Lower leg skin (tissue), 4 donors: ENCODE measurements at places on chromosomes 3 and 15.

- no peak for DNase-seq
Observed at GRCh38 chr15:31341071-31341470, 14.4 kb downstream of the KLF13 start.

DNA sequence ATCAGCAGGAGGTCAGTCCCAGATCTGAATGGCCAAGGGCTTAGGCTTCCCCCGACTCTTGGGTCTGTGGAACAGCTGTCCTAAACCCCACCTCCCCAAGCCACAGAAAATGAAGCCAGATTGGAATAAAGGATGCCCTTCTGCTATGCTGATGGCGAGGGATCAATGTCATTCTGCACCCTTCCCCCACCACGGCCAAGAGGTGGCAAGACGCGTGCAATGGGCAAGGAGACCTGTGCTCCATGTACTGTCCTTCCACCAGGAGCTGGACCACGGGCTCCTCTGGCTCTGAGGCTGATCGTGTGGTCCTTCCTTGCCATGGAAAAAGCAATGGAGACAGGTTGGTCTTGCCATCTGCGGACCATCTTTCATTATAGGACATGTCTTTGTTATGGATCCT is 32.6 kb upstream of the TBC1D21 start:
- no peak for DNase-seq

DNA sequence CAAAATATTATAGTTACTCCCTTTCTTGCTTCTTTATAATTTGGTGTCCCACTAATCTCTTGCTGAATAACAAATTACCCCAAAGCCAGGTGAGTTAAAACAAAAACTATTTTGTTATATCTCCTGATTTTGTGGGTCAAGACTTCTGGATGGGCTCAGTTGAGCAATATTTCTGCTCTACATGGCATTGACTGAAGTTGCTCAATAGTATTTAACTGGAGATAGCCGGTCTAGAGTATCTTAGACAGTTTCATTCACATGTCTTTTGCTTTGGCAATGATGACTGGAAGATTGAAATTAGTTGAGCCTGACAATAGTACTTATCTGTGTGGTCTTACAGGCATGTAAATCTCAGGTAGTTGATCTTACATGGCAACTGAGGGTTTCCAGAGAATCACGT is 51.0 kb upstream of the TP63 start:
- DNase-seq = no peak

DNA sequence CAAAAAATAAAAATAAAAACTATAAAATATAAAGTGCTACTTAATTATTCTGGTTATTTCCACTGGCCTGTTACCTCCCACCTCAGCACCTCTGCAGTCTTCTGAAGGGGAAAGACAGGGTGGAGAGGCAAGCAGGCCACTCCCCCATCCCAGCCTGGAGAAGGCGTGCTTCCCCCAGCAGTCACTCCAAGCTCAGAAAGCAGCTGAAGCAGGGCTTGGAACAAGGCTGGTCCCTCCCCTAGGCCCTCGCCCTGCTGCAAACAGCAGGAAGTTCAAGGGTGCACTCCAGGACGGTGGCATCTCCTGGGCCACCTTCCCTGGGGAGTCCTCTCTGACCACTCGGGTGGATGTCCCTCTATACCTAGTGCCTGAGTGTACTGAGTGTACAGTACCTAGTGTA is 21.4 kb downstream of the CACNA2D2 start:
- no peak for DNase-seq

DNA sequence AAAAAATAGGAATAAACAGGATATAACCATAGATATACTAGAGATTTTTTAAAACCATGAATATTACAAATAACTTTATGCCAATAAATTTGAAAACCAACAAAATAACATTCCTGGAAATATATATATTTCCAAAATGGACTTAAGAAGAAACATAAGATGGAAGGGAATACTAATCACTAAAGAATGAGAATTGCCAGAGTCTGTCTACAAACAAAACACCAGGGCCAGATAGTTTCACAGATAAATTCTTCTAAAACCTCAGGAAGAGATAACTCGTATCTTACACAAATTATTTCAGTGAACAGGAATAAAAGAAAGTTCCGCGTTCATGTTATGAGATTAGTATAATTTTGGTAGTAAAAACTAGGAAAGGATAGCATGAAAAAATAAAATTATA is 107.3 kb downstream of the HERC1 start:
- no peak for DNase-seq

- DNase-seq = no peak
Observed at GRCh38 chr3:190003681-190004123, 117.0 kb downstream of the P3H2 start.

- no peak for DNase-seq
Observed at GRCh38 chr15:70722266-70723121, 40.9 kb downstream of the UACA start.

- DNase-seq = no peak
Observed at GRCh38 chr3:129519449-129519848, 9.0 kb upstream of the RHO start.

DNA sequence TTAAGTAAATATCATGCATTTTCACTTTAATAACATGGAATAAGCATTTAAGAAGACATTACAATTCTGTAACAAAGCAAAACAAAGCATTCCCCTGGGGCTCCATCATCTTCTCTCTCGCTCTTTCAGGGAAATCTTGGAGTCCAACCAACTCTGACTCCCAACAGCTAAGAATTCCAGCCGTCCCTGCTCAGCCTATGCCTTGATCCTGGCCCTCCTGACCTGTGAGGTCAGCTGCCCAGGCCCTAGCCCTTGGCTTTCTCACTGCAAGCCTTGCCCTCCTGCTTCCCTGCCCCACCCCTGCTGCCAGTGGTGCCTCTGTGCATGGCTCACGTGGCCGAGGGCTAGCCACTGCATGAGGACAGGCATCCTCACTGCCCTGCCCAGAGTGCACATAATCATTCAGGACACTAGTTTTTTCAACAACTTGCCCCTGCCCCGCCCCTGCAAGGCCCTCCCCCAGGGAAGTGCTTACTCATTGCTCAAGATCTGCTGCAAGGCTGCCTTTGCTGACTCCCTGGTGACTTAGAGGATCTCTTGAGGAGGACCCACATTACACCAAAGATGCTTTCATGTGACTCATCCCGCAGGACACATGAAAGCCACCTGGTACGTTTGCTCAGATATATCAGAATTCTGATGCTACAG is 37.6 kb downstream of the MTMR10 start:
- DNase-seq = no peak

DNA sequence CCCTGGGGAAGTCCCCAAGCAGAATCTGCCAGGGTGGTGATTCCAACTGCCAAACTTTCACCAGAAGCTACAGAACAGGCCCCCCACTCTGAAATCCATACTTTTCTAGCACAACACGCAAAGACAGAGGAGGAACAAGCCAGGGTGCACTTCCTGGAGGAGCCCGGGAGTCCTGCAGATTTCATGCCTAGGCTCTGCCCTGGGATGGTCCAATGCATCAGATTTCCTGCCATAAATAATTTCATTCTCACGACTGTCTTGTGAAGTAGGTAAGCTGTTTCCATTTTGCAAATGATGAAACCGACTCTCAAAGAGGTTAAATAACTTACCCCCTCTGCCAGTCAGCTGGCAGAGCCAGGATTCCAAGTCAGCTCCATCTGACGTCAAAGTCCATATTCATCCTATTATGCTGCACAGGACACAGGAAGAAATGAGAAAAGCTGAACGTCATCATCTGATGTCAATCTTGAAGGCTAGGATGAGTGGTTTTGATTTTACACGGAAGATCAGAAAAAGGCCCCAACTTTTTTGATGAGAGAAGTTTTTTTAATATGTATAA is 134.8 kb upstream of the IGF1R start:
- no peak for DNase-seq

GRCh38 chr3:58047826-58048225 is 39.6 kb downstream of the FLNB start:
- DNase-seq = no peak

- no peak for DNase-seq
Observed at GRCh38 chr3:113804661-113805060, 33.9 kb upstream of the GRAMD1C start.

DNA sequence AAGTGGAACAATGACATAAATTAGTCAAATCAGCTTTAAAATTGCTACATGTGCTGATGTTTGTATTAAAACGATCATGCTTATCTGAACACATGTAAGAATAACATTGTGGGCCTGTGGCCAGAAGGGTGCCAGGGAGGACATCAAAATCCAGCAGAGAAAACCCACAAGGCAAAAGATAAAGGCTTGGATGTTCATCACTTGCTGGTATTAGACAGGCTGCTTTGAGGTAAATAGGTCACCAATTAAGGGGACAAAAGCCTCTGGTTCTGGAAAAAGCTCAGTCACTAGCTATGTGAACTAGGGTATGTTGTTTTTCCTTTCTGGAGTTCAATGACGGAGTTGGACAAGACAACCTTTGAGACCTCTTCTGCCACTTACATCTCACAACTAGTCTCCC is 74.4 kb upstream of the TMEM108 start:
- DNase-seq = no peak

- DNase-seq = no peak
Observed at GRCh38 chr3:56173601-56174000, 294.7 kb downstream of the ERC2 start.

GRCh38 chr3:82081351-82081750 is 319.9 kb upstream of the GBE1 start:
- DNase-seq = no peak

GRCh38 chr15:93358166-93359059 is 269.4 kb upstream of the RGMA start:
- DNase-seq = no peak

GRCh38 chr3:133606902-133607301 is 33.4 kb downstream of the CDV3 start:
- DNase-seq = no peak

- DNase-seq = no peak
Observed at GRCh38 chr15:70604666-70605315, 158.6 kb downstream of the UACA start.

DNA sequence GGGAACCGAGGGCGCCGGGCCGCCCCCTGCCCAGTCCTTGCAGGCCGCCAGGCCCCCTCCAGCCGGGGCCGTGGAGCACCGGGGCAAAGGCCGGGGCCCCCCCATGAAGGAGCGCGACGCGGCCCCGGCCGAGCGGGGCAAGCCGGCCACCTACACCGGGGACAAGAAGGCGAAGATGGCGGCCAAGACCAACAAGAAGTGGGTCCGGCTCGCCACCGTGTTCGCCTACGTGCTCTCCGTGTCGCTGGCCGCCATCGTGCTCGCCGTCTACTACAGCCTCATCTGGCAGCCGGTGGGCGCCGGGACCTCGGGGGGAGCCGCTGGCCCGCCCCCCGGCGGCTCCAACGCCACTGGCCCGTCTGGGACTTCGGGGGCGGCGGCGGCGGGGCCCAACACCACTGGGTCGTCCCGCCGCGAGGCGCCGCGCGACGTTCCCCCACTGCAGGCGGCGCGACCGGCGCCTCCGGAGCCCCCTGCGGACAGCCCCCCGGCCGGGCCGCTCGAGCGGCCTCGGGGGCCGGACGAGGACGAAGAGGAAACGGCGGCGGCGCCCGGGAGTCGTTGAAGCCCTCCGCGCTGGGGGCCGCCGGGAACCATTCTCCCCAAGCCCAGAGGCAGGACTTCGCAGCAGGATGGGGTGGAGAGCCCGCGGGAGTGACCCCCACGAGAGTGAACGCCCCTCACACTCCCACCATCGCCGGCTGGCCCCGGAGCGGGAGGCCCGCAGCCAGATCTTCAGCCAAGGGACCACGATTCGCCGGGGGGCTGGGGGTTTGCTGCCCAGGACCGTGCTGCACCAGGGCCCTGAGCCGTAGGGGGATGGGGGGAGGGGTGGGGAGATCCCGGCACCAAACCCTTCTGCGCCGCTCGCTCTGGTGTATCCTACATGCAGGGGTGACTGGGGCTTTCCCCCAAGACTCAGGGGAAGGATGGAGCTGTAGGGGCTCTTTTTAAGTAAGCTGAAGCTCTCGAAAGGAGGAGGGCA is 753 bp downstream of the INAFM2 start:
- DNase-seq = no peak

GRCh38 chr3:36741285-36741684 is 23.1 kb downstream of the DCLK3 start:
- DNase-seq = no peak

GRCh38 chr3:13373975-13374586 is 46.0 kb downstream of the NUP210 start:
- DNase-seq = no peak

GRCh38 chr3:123637131-123637530 is 52.3 kb upstream of the HACD2 start:
- no peak for DNase-seq

DNA sequence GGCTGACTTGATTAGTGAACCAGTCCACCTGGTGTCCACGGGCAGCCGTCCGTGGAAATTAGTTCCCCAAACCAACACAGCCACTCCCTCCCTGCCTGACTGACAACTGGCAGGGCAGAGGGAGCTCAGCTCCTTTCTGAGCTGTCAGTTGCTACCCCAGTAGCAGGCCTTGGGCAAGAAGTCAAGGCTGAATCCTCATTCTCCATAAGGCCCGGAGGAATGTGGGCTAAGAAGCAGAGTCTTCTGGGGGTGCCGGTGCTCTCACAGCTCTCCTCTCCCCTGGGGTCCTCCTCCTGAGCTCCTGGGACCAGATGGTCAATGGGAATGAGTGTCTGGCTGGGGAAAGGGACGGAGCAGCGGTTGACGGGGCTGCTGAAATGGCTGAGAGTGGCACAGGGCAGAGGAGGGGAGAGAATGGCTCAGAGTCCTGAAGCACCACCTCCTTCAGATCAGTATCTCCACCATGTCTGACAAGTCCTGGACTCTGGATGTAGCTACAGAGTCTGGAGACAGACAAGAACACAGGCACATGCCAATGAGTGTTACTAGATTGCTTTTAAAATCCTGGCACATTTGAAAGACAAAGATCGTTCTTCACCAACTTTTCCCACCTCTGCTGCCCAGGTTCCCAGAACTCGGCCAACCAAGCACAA is 16.9 kb downstream of the AMOTL2 start:
- no peak for DNase-seq

GRCh38 chr3:12327021-12327420 is 38.2 kb downstream of the PPARG start:
- DNase-seq = no peak

DNA sequence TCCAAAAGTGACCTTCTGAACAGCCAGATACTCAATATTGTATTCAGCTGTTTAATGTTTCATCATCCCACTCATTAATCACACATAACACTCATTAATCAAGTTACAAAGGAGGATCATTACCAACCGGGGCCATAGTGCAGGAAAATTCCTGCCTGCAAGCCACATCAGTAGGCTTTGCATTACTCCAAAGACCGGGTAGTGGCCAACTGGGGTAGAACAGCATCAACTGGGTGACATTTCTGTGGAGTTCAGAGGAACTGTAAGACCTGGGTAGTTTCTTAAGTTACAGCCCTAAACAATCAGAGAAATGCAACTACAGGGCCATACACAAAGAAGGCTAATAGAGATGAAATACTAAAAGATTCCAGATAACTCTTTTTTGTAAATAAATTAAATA is 253.1 kb downstream of the WDR72 start:
- DNase-seq = no peak

GRCh38 chr3:121757087-121757811 is 7.7 kb upstream of the GOLGB1 start:
- no peak for DNase-seq

- DNase-seq = no peak
Observed at GRCh38 chr15:74790080-74790916, 8.4 kb downstream of the CSK start.

GRCh38 chr15:62964251-62964650 is 78.3 kb upstream of the TPM1 start:
- peak; percentile 49 for DNase-seq

GRCh38 chr3:168289471-168290008 is 193.8 kb upstream of the GOLIM4 start:
- no peak for DNase-seq
